ENCODE measurements at places on chromosomes 4 and X.

DNA sequence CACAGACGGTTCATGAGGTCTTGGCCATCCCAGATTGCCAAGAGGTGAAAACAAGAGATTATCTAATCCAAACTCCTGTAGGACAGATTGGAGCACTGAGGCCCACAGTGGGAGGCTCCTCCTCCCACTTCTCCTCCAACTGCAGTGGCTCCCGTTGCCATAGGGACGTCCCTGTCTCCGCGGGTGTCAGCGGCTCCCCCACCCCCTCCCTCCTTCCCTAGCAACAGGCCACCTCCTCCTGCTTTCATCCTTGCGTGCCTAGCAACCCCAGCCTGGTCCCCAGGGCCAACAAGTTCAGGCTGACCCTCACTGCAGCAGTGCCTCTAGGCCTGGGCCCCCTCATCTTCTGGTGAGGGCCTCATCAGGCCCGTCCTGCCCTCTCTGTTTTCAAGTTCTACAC is 6.8 kb upstream of the IQSEC2 start:
- no peak for DNase-seq

- no peak for DNase-seq
Observed at GRCh38 chrX:147072747-147073146, 258.2 kb upstream of the CXorf51A start.

- no peak for DNase-seq
Observed at GRCh38 chr4:182944484-182945213, 27.5 kb upstream of the DCTD start.

GRCh38 chr4:35689870-35690269 is 554.4 kb downstream of the ARAP2 start:
- no peak for DNase-seq

DNA sequence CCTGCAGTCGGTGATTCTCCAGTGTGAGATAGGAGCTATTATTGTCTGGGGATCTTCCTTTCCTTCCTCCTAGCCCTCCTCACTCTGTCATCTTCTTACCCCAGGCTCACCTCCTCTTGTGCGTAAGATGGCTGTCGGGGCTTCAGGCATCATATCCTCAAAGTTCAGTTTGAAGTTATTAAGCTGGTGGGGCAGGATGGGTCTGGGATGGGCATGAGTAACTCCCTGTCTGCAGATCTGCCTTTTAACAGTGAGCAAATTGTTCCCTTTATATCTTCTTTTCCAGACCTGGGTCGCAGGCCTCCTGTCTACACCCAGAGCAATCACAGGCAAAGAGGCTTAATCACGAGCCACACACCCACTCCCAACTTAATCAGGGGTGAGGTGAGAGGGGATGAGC is 900 bp upstream of the MTMR1 start:
- DNase-seq, result no peak

DNA sequence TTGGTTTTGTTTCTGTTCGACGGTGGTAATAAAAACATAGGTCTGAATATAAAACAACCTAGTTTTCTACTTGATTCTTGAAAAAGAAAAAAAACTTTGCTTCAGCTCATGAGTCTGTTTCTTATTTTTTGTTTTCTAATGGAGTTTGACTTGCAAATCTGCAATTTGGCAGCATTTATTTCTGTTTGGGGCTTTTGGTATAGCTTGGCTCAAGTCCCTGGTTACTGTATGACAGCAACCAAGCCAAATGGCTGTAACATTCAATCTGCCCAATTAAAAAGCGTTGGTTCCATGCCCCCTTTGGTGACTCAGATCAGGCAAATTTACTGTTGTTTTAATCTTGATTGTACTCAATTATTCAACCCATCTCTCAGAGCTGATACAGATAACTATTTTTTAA is 263.4 kb downstream of the GRIA3 start:
- DNase-seq, result no peak

GRCh38 chr4:128715616-128716015 is 93.9 kb upstream of the JADE1 start:
- DNase-seq, result no peak

DNA sequence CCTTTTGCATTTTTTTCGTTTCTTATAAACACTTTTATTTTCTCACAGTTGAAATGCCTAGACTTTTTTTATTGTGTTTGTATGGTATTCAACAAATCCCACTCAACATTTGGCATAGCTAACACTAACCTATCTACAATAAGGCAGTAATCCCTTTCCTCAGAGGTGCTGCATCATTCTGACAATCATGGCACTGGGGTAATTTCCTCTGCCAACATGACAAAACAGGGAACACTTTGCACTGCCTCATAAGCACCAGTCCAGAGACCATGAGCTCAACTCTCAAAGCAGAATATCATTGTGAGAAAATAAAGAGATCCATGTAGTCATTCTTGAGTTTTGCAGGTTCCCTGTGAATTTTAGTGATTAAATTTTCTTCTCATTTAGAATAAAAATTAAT is 183.8 kb upstream of the INTU start:
- no peak for DNase-seq

- DNase-seq, result no peak
Observed at GRCh38 chrX:32448945-32449344, 762.4 kb downstream of the DMD start.

- no peak for DNase-seq
Observed at GRCh38 chrX:1202251-1202650, 10.2 kb downstream of the CRLF2 start.

DNA sequence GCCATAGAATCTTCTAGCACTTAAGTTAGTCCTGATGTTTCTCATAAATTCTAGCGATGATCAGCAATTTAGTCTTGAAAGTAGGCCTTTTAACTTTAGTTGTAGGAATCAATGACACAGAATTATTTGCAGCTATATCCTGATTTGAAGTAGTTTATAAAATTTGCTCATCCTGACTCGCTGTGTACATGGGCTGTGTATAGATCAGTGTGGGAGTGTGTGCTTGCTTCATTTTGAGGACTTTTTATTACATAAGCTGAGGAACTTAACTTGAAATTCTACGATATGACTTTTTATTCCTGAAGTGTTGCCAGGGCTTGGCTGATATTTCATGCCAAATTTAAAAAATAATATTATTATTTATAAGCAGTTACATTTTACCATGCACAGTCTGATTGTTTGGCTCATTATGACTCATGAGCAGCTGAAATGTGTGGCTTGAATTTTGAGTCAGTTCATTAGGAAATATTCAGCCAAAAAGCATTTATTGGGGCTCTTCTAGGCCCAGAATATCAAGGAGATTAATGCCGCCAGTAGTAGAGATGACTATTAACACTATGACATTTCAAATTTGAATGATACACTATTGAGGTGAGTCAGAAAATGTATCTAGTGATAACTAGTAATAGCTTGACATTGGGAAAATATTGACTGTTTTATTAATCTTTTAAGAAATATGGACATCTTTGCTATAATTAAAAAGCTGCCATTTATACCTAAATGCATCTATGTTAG is 128.9 kb upstream of the LIMCH1 start:
- DNase-seq, result no peak

GRCh38 chr4:5165420-5166369 is 114.4 kb downstream of the STK32B start:
- no peak for DNase-seq

GRCh38 chr4:110681381-110681780 is 58.5 kb upstream of the PITX2 start:
- no peak for DNase-seq
